ENCODE measurements at places on chromosomes 13 and 19.

DNA sequence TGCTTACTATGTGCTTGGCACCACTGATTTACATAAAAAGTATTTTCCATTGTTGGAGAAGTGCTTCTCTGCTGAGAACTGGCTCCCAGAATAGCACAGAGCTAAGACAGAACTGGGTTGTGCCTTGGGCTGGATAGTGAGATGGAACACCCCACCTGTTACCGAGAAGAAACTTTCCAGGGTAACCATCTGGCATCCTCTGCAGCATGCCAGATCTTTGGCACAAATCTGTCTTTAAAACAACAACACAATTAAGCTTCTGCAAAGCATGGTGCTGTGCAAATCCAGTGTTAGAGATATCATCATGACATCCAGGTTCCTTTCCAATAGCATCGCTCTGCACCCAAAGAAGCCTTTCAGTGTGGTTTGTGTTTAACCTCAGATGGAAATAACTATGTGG lies 202.5 kb upstream of the RFC3 start:
- H3K27ac ChIP-seq, result no peak overlapping the region
- no peak overlapping the region for H3K4me3 ChIP-seq
- no peak for DNase-seq
- no peaks in the 10 kb centered on the region for H3K27me3 ChIP-seq

DNA sequence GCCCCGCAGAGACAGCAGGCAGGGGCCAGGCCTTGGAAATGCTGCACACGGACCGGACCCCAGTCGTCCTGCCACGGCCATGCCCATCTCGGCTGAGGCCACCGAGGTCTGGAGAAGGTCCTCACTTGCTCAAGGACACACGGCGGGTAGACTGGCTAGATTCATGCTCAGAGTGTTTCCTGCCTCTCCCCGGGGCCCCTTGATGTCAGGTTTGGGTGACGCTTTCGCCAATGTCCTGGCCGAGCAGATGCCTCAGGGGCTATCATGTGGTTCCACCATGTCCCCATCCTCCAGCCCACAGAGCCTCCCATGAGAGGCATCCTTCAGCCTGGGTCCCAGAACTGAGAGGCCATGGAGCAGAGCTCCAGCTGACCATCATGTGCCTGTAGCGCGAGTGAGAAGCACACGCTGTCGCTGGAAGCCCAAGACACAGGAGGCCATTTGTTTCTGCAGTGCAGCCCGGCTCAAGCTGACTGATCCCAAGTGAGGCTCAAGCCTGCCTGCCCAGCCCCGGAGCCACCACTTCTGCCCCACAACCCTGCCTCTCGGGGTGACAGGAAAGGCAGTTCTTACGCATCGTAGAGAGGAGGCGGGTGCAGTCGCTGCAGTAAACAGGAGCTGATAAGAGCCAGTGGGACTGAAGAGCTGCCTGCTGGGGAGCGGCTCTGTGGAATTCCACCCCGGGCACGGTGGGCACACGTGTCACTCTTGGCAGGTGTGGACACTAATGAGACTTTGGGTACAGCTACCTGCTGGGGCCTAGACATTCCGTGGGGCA lies 53.9 kb upstream of the GAS6 start:
- H3K27ac ChIP-seq, result no peak overlapping the region
- peak; percentile 39 for DNase-seq
- no peak overlapping the region for H3K4me3 ChIP-seq
- H3K36me3 ChIP-seq, result no peaks in the 10 kb centered on the region
- H3K27me3 ChIP-seq, result no peaks in the 10 kb centered on the region

DNA sequence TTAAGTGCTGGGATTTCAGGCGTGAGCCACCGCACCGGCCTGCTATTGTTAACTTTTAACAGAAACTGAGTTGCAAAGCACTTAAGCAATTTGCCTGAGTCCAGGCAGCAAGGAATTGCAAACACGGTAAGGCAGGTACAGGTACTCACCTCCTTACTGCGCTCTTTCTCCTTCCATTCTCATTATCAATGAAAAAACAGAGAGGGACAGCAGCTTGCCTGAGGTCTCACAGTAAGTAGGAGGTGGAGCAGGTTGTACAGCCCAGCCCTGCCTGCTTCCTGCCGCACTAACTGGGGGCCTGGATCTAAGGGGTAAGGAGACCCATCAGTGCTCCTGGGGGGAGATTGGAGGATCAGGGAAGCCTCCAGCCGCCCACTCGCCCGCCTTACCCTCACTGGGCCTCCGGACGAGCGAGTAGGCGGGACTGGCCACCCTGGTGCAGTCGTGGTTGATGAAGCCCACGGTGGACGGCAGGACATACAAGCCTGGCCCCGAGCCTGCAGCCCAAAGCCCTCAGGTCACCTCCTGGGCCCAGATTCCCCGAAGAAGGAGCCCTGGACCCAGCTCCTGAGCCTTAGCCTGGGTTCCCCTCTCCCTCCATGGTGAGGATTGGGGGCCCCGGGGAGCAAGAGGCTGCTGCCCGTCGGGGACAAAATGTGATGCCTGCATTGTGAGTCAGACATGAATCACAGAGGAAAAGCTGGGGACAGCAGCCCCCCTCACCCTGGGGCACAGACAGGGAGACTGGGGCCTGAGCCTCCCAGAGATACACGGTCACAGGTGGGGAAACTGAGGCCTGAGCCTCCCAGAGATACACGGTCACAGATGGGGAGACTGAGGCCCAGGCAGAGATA lies 11.4 kb upstream of the SHC2 start:
- DNase-seq, result no peak
- H3K4me3 ChIP-seq, result no peak overlapping the region
- H3K36me3 ChIP-seq, result no peaks in the 10 kb centered on the region
- no peak overlapping the region for H3K27ac ChIP-seq
- H3K4me1 ChIP-seq, result no peaks in the 10 kb centered on the region
- H3K27me3 ChIP-seq, result no peaks in the 10 kb centered on the region

- H3K36me3 ChIP-seq, result no peaks in the 10 kb centered on the region
- H3K27ac ChIP-seq, result no peak overlapping the region
- no peaks in the 10 kb centered on the region for H3K4me1 ChIP-seq
- peak; percentile 59 for DNase-seq
- no peaks in the 10 kb centered on the region for H3K27me3 ChIP-seq
Measured at GRCh38 chr19:4295972-4296771, 6.0 kb downstream of the TMIGD2 start.

- peaks cover 85% of the 10 kb centered on the region for H3K27me3 ChIP-seq
- no peak overlapping the region for H3K27ac ChIP-seq
- peak; percentile 73 for DNase-seq
- no peak overlapping the region for H3K4me3 ChIP-seq
- H3K36me3 ChIP-seq, result no peaks in the 10 kb centered on the region
- no peaks in the 10 kb centered on the region for H3K4me1 ChIP-seq
Measured at GRCh38 chr19:1745589-1746031, 7.7 kb upstream of the ONECUT3 start.

DNA sequence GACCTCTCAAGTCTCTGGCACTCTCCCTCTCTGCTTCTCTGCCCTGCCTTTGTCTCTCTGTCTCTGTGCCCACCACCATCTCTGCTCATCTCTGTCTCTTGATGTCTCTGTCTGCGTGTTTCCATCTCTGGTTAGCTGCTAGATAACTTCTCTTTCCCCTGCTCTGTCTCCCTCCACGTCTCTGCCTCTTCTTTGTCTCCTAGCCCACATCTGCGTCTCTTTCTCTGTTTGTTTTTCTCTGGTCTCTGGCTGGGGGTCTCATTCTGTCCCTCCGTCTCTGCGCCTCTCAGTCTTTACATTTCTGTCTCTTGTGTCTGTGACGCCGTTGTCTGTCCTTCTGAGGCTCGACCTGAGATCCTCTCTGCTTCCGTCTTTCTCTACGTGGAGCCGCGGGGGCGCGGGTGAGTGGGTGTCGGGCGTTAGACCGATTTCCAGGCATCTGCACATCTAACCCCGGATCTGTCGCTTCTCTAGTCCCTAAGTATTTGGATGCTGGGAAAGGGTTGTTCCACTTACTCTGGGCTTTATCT lies 386 bp downstream of the GIPR start:
- H3K36me3 ChIP-seq, result no peaks in the 10 kb centered on the region
- no peak overlapping the region for H3K27ac ChIP-seq
- peak overlapping the region; percentile 82 for H3K4me3 ChIP-seq
- H3K27me3 ChIP-seq, result no peaks in the 10 kb centered on the region

DNA sequence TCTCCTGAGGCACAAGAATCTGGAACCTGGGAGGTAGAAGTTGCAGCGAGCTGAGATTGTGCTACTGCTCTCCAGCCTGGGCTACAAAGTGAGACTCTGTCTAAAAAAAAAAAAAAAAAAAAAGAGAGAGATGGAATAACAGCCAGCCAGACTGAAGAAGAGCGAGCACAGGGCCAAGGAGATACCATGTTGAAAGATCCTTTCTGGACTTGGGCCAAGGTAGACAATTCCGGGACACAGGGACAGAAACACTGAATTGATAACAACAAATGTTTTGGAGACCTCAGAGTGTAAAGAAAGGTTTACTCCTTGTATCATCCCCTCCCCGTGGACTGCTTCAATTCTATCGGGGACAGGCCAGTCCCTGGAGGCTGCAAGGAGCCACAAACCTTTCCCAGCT lies 4.6 kb downstream of the LPAR2 start:
- peaks cover 10% of the 10 kb centered on the region for H3K4me1 ChIP-seq
- no peaks in the 10 kb centered on the region for H3K27me3 ChIP-seq
- H3K27ac ChIP-seq, result no peak overlapping the region
- no peak overlapping the region for H3K4me3 ChIP-seq
- DNase-seq, result no peak
- peaks cover 34% of the 10 kb centered on the region for H3K36me3 ChIP-seq
